ENCODE measurements at places on chromosomes 1 and 21.

DNA sequence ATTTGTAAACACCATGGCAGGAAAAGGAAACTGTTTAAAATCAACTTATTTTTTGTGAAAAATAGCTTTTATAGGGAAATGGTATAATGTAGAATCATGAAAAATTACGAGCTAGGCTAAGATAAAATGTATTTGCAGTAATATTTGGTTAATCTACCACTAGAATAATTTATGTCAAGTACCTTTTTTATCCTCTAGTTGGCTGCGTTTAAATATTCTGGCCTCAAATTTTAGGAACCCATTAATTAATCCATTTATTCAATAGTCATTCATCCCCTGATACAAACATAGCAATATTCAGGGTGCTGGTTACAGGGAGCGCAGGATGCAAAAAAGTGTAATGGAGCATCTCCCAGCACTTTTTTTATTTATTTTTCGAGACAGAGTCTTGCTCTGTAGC lies 8.6 kb upstream of the IER5 start:
- no peak for DNase-seq

- DNase-seq = peak; percentile 5
Measured at GRCh38 chr21:25283720-25284119, 323.6 kb downstream of the MRPL39 start.

GRCh38 chr1:27569088-27569460 lies 34.9 kb downstream of the AHDC1 start:
- no peak for DNase-seq

DNA sequence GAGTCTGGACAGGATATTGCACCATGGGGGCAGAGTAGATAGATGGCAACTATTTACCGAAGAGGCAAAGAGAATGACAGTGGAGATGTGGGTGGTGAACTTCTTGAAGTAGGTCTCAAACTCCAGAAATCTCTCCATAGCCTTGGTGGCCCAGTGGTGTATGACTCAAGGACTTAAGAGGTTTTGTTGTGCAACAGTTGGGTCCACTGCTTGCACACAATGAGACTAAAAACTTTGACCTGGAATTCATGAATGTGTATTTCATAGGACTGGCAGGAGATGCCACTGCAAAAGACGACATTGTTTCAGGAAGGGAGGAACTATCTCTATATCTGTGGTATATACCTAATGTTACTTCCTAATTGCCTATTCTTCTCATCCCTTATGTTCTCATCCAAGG lies 75.9 kb downstream of the ZSCAN20 start:
- DNase-seq = no peak

- DNase-seq = no peak
Measured at GRCh38 chr1:243727503-243728203, 122.4 kb downstream of the AKT3 start.

DNA sequence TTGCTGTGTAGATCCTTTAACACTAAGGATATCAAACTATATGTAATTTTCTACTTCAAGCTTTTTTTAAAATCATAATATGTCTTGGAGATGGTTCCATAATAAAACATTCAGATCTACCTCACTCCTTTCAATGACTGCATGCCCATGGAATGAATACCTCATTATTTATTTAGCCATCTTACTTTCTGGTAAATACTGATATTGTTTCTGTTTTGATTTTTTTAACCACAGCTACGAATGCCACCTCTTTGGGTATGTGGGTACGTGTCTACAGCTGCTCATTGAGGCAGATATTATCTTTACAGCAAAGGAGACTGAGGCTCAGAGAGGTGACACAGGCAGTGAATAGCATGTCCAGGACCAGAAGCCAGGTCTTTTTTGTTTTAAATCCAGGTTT lies 215.7 kb downstream of the ST6GALNAC3 start:
- no peak for DNase-seq

- no peak for DNase-seq
Measured at GRCh38 chr1:37746806-37747205, 18.1 kb downstream of the EPHA10 start.

- no peak for DNase-seq
Measured at GRCh38 chr1:21510885-21511578, 1.8 kb downstream of the ALPL start.

DNA sequence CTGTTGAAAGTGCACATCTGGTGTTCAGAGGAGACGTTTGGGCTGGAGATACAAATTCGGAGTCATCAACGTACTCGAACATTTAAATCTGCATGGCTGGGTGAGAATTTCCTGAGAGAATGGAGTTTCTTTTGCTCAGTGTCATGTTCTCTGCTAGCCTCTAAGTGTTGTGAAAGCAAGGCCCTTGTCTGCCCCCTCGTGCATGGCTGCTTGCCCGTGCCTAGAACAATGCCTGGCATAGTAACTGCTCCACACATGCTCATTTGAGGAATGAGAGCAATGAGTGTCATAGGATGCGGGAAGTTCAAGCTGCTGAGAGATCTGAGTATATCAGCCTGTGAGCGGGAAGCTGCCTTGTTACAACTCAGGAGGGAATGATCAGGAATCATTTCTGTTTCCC lies 171.1 kb upstream of the CSF3R start:
- no peak for DNase-seq

DNA sequence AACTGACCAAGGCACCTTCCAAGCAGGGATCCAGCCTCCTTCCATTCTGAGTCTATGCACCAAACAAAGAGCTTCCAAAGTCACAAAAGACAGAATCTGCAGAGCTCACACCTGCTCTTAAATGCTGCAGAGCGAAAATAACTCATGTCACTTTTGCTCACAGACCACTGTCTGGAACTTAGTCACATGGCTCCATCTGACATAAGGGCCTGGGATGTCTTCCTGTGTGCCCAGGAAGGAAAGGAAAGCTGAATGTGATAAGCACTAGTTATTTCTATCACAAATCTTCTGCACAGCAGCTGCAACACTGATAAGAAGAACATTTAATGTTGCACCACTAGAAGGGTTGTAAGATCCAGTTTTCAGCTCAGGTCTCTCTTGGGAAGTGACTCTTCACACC lies 39.5 kb upstream of the SGIP1 start:
- DNase-seq = peak; percentile 59

GRCh38 chr1:181080556-181080955 lies 7.9 kb upstream of the IER5 start:
- DNase-seq = no peak

GRCh38 chr1:244054247-244054923 lies 3.3 kb downstream of the ZBTB18 start:
- no peak for DNase-seq
